Pulmonary artery endothelial cell (primary cell): ENCODE measurements at places on chromosomes 12 and 14. TPM values are rescaled to one million over a fixed set of nuclear protein-coding genes. Genes with fewer than 3 reads are reported as not detected.

Gene TNFRSF1A
- total RNA-seq, result 53.3 and 72.5 TPM in 2 replicates

Gene RTN1
- 0.78 and 1.5 TPM in 2 replicates for total RNA-seq

Gene ZBTB1
- 34.3 and 39.1 TPM in 2 replicates for total RNA-seq

DNA sequence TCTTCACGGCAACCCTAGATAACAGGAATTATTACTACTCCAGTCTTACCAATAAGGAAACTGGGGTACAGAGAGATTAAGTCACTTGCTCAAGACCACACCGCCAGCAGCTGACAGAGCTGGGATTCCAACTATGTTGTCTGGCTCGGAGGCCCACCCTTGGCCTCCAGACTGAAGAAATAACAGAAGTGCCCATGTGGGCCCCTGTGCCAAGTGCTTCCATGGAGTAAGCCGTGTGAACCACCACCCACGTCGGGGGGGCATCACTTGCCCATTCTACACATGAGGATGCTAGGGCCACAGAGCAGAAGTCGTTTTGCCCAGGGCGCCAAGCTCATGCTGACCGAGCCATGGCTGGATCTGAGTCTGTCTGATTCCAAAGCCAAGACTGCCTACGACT lies 926 bp upstream of the CMKLR1 start:
- no peak for DNase-seq

DNA sequence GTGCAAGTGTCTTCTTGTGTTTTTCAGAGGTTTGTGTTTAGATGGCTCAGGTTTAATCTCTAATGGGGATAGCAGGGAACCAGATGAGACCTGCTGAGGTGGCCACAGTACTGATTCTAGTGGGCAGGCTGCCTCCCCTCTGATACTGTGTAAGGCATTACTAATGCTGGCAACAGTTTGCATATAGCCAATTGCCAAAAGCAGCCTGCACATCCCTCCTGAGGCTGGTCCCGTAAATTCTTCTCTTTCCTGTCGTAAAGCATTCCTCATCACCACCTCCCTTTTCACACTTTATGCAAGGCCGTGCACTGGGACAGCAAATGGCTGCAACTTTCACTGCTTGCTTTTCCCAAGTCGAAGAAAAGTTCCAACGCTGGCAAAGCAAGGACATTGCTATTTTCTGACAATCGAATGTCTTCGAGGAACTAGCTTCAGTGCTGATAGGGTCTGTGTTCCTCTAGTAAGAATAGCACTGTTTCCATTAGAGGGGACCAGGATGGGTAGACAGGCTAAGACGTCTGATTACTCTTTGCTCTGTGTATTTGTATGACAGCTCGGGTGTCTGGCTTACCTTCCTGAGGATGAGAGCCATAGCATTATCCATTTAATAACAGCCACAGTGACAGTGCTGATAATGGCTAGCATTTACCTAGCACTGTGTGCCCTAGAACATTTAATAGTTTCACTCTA lies 178.2 kb upstream of the HIF1A start:
- DNase-seq, result no peak

- DNase-seq, result no peak
Observed at GRCh38 chr14:93960108-93960475, 16.3 kb downstream of the ASB2 start.

- DNase-seq, result no peak
Observed at GRCh38 chr14:39025250-39025809, 77.7 kb downstream of the SEC23A start.

DNA sequence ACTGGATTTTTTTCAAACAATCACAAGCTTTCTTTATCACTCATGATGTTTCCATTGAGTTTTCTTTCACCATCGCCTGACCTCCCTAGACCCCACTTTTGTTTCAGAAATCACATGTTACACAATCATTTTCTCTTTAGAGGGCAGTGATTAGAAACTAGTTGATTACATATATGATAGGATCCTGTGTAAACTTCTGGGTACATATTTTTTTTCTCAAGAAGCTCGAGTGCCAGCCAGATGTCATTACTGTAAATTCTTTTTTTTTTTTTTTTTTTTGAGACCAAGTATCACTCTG lies 62.4 kb upstream of the PSMA6 start:
- DNase-seq, result no peak

DNA sequence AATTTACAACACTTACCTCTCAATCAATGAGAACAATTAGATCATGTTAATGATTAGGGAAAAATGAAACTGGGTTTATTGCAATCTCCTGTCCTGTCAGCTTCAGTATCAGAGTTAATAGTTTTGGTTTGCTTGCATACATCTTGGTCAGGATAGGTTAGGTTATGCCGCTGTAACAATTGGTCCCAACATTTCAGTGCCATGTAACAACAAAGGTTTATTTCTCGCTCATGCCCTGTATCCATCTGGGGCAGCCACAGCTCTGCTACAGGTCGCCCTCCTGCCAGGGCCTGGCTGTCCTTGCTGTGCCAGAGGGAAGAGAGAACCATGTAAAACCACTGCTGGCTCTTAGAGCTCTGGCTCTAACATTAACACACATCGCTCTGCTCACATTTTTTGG lies 30.5 kb upstream of the SPTLC2 start:
- DNase-seq, result no peak

- DNase-seq, result no peak
Observed at GRCh38 chr14:42911642-42912041, 1305.0 kb downstream of the LRFN5 start.
